ENCODE measurements at places on chromosomes 1 and 21. TPM values are rescaled to one million over a fixed set of nuclear protein-coding genes. Genes with fewer than 3 reads are reported as not detected.

AMY1A gene
- total RNA-seq, result not detected

CFHR1 gene
- total RNA-seq, result not detected

C8B gene
- not detected for total RNA-seq

DAB1 gene
- total RNA-seq, result not detected

CCDC190 gene
- total RNA-seq, result not detected

SF3B4 gene
- 20.0 TPM for total RNA-seq

CHI3L1 gene
- 0.69 TPM for total RNA-seq

LIPI gene
- total RNA-seq, result not detected

FAM163A gene
- not detected for total RNA-seq

JAK1 gene
- total RNA-seq, result 305 TPM

RCSD1 gene
- total RNA-seq, result 0.05 TPM

GPR137B gene
- total RNA-seq, result 10.2 TPM

PRAMEF4 gene
- total RNA-seq, result not detected

LIN28A gene
- not detected for total RNA-seq

CSF3R gene
- total RNA-seq, result 0.15 TPM

VSIG8 gene
- total RNA-seq, result not detected

CYP4A22 gene
- not detected for total RNA-seq

OR10J4 gene
- not detected for total RNA-seq

HIPK1 gene
- 51.0 TPM for total RNA-seq

WDTC1 gene
- total RNA-seq, result 48.5 TPM

PPIH gene
- total RNA-seq, result 18.9 TPM

CLEC20A gene
- not detected for total RNA-seq

RGS1 gene
- not detected for total RNA-seq
